ENCODE measurements at places on chromosomes 11 and 22.

DNA sequence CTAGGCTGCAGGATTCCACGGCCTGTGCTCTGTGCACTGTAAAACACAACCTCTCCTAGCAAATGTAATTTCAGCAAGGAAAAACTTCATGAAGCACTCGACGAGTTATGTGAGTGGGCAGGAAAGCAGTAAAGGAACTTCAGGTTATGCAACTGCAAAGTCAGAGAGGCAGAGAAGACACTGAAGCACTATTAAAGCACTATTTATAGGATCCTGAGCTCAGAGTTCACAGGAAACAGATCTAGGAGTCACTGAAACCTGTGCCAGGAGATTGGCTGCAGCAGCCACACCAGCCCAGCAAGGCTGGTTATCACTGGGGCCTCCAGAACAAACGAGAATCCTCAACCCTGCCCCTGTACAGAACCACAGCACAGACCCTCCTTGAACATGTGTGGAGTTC, 2.5 kb downstream of the SMIM35 start:
- DNase-seq = no peak

DNA sequence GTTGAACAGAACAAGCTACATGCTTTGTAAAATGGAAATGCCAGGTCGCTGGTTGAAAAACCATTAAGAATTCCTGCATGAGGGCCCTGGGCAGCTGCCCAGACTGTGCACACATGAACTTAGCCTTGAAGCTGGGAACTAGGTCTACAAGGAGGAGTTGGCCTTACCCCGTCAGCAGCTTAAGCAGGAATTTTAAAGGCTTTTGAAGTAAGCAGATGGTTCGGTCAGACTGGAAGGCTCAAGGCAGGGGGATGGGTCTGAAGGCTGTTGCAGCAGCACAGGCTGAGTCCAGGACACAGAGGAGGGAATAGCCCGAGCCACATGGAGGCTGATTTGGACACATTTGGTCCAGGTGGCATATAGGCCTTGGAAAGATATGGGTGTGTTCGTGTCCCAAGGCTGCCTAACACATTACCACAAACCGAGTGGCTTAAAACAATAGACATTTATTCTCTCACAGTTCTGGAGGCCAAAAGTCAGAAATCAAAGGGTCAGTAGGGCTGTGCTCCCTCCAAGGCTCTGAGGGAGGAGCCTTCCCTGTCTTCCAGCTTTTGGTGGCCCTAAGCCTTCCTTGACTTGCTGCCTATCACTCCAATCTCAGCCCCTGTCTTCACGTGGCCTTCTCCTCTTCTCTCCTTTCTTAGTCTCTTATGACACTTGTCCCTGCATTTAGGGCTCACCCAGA, 11.6 kb downstream of the LIF start:
- DNase-seq = no peak

- peak; percentile 3 for DNase-seq
Observed at GRCh38 chr11:12087075-12088004, 23.1 kb upstream of the MICAL2 start.

- DNase-seq = no peak
Observed at GRCh38 chr11:74306435-74307175, 4.8 kb downstream of the P4HA3 start.

GRCh38 chr11:22477312-22477711, 139.1 kb downstream of the SLC17A6 start:
- DNase-seq = no peak

- no peak for DNase-seq
Observed at GRCh38 chr11:93517041-93517440, 26.1 kb downstream of the SMCO4 start.

- DNase-seq = no peak
Observed at GRCh38 chr11:83238111-83238510, 44.6 kb downstream of the ANKRD42 start.

DNA sequence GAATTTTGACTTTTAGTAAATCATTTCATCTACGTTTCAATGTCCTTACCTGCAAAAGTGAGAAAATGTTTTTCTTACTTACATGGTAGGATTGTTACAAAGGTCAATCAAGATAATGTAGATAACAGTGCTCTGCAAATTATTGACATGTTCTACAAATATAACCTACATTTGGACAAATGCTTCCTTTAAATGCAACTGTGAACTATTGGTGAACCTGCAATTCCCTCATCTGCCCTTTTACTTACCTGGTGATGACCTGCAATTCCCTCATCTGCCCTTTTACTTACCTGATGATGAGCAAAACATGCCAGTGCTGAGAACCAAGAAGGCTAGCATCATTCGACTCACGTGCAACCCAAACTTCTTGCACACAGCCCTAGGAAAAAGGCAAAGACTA, 11.1 kb downstream of the ALG9 start:
- no peak for DNase-seq

DNA sequence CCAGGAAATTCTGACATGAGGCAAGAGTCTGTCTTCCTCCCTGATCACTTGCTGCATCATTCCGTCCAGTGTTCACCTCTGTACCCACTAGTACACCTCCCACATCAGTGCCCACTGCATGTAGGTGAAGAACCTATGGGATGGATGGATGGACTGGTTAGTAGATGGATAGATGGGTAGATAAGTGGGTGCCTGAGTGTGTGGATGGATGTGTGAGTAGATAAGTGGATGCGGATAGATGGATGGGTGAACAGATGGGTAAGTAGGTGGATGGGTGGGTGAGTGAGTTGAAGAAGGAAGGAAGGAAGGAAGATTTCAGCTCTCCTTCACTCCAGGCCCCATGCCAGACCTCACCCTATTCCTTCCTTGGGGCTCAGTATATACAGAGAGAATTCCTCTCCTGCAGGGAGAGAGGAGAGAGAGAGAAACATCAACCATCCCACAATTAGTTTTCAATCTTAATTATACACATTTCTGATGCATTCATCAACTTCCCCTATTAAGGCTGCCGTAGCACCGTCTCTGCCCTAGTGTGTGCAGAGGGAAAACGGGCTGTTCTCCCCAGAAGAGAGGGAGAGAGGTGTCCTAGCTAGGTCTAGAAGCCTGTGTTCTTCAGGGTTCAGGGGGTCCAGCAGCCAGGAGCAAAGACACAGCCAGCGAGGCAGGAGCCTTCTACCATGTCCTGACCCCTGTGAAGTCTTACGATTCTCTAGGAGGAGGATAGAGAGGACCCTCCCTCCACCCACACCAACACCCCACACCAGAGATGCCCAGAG, 125.3 kb downstream of the BUD13 start:
- no peak for DNase-seq

- DNase-seq = no peak
Observed at GRCh38 chr11:57460758-57461749, 726 bp downstream of the RTN4RL2 start.

- no peak for DNase-seq
Observed at GRCh38 chr11:59291228-59291627, 67.5 kb upstream of the OR5AN1 start.

DNA sequence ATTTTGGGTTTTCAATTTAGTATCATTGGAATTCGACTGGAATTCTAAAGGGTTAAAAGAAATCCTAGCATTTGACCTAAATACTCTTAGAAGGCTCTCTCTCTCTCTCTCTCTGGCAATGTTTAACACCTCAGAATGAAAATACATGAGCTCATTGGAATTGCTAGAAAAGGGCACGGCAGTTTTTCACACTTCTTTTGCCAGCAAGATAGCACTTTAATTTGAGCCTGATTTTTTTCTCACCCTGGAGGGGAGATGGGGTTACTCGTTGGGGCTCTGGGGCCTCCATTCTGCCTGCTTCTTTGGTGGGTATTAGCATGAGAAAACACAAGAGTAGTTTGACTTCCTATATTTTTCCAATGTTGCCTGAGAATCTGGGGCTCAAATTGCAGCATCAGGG, 22.8 kb upstream of the CLMP start:
- no peak for DNase-seq

DNA sequence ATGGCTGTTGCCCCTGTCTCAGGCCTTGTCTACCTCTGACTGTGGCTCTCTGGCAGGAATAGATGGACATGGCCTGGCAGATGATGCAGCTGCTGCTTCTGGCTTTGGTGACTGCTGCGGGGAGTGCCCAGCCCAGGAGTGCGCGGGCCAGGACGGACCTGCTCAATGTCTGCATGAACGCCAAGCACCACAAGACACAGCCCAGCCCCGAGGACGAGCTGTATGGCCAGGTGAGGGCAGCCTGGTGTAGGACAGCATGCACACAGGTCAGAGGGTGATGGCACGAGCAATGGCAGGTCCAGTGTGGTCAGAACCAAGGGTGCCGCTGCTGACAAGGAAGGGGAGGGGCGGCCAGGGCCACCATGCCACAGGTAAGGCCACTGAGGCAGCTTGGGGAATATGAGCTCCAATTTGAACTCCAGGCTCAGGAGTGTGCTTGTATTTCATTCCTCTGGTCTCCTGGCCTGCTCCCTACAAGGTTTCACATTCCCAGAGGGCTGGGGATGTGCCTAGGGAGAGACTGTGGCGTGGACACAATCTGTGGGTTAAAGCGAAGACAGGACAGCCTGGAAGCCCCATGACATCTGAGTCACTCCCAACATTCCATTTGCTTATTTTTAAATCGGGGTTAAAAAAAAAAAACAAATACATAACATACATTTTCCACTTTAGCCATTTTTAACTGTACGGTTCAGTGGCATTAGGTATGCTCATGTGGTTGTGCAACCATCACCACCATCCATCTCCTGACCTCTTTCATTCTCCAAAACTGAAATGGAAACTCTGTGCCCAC, 562 bp downstream of the FOLR3 start:
- no peak for DNase-seq

DNA sequence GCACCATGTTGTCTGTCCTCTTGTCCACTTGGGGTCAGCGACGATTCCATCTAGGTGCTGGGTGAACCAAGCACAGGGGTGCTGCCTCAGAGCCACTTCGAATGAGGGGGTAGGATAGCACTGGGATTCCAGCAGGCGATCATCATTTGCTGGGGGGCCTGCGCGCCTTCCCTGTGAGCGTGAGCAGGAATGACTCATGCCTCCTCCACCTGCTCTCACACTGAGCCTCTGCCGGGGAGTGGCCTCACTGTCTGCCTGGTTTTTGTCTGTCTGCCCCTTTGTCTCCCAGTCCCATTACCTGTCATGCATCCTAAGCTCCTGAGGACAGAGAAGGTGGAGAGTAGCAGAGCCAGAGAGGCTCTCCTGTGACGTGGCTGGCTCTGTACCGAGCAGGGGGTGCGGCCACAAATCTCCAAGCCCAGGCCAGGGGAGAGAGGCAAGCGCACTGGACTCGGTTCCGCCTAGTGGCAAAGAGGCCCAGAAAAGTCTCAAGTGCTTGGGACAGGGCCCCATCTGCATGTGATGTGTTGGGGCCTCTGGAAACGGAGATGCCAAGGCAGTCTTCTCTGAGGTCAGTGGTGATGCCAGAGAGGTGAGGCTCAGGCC, 30.8 kb downstream of the RSPH14 start:
- DNase-seq = no peak

- no peak for DNase-seq
Observed at GRCh38 chr11:34865261-34865660, 50.9 kb downstream of the APIP start.

- DNase-seq = no peak
Observed at GRCh38 chr11:30420233-30420787, 97.4 kb downstream of the ARL14EP start.

- DNase-seq = no peak
Observed at GRCh38 chr11:68941324-68942094, 37.8 kb downstream of the IGHMBP2 start.

DNA sequence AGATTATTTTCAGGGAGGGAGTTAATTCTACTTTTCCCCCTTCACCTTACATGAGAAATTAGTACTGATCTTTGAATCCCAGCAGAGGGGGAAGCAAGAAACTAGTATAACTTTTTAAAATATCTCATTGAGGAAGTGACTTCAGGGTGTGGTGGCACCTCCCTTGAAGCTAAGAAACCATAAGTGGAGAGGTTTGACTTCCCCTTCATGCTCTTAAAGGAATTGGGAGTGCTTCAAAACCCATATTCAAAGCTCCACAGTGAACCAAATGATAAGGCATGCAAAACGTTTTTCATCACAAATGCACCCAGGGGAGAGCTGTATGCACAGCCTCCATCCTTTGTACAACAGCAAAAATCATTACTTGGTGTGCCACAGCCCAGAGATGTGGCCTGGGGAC, 540 bp downstream of the MS4A14 start:
- DNase-seq = no peak

DNA sequence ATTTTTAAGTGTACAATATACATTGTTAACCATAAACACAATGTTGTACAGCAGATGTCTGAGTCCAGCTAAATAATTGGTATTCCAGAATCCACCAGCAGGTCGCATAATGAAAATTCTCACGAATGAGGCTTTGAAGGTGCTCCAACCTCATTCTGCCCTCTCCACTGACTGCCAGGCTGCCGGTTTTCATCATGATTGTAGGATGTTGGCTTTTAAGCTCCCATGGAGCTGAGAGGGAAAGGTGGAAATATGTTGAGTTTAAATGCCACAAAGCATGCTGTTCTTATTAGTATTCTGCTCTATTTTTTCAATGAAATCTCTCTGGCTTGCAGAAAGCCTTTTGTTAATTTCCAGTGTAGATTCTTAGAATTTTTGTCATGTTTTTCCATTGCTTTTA, 337.2 kb upstream of the DDI1 start:
- no peak for DNase-seq

- DNase-seq = no peak
Observed at GRCh38 chr11:15690320-15690719, 575.6 kb downstream of the INSC start.

- no peak for DNase-seq
Observed at GRCh38 chr11:2579315-2580060, 120.3 kb downstream of the KCNQ1OT1 start.

DNA sequence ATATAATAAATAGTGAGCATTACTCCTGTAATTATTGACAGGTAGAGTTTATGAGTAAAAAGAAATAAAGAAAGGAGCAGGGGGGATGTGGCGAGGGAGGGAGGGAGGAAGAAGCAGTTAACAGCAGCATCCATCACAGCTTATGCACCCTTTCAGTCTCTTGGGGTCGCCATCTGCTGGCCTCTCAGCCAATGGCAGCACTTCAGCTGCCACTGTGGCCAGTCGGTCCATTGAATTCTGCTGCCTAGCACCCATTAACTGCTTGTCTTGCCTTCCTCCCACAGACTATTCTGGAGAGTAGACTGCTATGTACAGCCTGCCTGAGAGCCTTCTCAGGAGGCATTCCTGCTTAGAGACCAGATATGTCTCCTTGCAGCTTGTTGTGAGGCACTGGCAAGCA, 388.3 kb downstream of the TENM4 start:
- DNase-seq = no peak

DNA sequence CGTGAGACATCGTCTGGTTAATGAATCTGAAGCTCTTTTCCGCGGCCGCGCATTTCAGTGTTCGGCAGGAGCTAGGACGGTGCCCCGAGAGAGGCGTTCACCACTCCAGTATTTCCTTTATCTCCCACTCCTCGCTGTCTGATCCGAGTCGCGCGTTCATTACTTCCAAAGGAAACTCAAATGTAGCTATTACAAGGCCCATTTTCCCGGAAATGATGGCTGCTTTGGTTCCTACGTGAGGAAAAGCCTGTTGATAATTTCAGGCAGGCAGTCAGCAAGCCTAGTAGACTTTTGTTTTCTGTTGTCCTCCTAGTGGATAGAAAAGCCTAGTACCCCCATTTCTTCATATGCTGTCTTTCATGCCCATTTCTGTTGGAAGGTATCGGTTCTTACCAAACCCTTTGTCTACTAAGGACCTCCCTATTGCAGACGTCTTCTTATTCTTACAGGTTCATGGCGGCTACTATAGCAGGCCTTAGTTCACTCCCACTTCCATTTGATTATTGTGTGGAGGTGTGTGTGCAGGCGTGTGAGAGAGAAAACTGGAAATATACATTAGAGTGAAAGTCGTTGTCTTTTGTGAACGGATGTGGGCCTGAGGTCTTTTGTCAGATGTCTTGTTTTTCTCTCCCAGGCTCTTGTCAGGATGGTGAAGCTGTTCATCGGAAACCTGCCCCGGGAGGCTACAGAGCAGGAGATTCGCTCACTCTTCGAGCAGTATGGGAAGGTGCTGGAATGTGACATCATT, 737 bp downstream of the RBM4 start:
- DNase-seq = peak; percentile 42

Data from activated naive CD4-positive, alpha-beta T cell (primary cell).